ENCODE measurements at places on chromosomes 6 and 20. TPM values are rescaled to one million over a fixed set of nuclear protein-coding genes. Genes with fewer than 3 reads are reported as not detected.

Gene MTFR2
- total RNA-seq: 0.78 TPM

Gene TINAG
- not detected for total RNA-seq

Gene TNFRSF6B
- total RNA-seq: 13.8 TPM

Gene ATG5
- 26.5 TPM for total RNA-seq

- no peak for DNase-seq
- no peaks in the 10 kb centered on the region for H3K36me3 ChIP-seq
- H3K4me1 ChIP-seq: no peaks in the 10 kb centered on the region
- no peak overlapping the region for H3K27ac ChIP-seq
These were observed 21.7 kb upstream of the MRPS10 start for GRCh38 chr6:42239333-42239732.

GRCh38 chr20:41424011-41424410, 57.4 kb upstream of the EMILIN3 start:
- peaks cover 7% of the 10 kb centered on the region for H3K36me3 ChIP-seq
- no peaks in the 10 kb centered on the region for H3K27me3 ChIP-seq
- H3K4me1 ChIP-seq: no peaks in the 10 kb centered on the region
- no peak for DNase-seq

DNA sequence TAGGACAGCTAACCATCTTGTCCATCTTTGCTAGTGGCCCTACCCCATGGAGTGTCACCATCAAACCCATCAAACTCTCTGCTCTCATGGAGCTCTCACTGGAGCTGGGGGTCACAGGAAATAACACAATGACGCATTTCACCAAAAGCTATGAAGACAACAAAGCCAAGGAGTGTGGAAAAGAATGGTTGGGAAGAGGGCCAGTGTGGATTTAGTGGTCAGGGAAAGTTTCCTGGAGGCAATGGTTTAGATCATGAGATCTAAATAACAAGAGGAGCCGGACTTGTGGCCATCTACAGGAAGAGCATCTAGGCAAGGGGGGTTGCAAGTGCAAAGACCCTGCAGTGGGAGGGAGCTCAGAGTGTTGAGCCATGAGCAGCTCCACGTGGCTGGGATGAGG, 189.5 kb downstream of the BMP7 start:
- no peaks in the 10 kb centered on the region for H3K36me3 ChIP-seq
- DNase-seq: no peak
- no peak overlapping the region for H3K4me3 ChIP-seq
- no peak overlapping the region for H3K27ac ChIP-seq
- peaks cover 9% of the 10 kb centered on the region for H3K27me3 ChIP-seq

DNA sequence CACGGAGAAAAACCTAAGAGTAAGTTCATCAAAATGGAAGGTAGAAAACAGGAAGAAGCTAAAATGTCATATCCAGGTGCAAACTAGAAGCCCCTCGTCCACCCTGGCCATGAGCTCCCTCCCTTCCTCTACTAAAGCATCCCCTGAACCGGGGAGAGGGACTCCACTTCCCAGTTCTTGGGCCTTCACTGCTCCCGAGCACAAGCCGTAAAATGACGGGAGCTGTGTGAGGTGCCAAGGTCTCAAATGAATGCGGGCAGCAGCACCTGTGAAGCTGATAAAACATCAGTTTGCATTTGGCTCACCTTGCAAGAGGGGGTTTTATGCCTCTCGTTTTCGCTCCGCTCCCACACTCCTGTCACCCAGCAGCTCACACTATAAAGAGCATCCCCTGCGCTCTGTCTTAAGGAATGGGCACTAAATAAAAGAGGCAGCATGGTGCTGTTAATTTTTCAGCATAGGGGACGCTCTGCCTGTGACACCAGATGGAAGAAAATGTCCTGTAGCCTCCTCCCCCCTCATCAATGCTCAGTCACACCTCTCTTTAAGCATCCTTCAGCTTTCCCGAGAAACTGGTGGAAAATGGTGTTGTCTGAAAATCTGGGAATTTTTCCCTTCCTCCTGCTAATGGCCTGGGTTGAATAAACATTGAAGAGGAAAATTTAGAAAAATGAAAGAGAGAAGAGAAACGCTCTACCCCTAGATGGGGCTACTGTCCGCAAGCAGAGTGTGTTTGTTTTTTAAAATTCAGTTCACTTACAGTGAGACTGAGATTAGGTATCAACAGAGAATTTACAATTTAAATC, 563.0 kb upstream of the AGPAT4 start:
- peak; percentile 18 for DNase-seq
- H3K36me3 ChIP-seq: no peaks in the 10 kb centered on the region
- H3K4me3 ChIP-seq: no peak overlapping the region
- H3K4me1 ChIP-seq: peaks cover 13% of the 10 kb centered on the region

DNA sequence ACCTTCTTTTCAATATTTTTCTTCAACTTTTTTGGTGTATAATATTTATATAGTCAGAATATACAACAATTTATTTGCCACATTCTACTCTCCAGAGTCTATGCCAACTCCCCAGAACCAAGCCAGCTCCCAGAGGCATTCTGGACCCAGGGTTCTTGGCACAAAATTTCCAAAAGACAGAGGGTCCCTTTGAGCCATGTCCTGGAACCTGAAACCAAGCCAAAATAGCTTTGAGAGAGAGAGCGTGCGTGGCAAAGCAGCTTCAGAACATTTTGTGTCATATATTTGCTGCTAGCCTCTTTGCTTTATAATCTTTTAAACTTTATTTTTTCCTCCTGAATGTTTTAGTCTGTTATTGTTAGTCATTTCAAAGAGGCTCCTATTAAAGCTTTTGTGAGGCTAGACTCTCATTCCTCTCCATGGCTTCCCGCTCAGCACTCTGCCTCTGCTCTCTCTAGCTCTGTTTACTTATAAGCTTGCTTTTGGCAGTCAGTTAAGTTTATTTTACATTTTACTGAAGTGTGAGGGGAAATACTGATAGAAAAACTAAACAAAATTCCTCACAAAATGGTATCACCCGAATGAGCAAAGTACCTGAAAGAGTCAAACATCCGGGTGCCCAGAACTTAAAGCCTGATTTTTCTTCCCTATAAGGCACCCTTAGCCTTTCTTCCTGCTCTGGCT, 605.1 kb upstream of the ID4 start:
- no peak for DNase-seq
- H3K4me1 ChIP-seq: peaks cover 6% of the 10 kb centered on the region
- H3K27me3 ChIP-seq: no peaks in the 10 kb centered on the region
- peak overlapping the region; percentile 30 for H3K27ac ChIP-seq

- H3K4me3 ChIP-seq: no peak overlapping the region
- no peak overlapping the region for H3K27ac ChIP-seq
- H3K36me3 ChIP-seq: no peaks in the 10 kb centered on the region
- no peaks in the 10 kb centered on the region for H3K27me3 ChIP-seq
- no peak for DNase-seq
These were observed 29.3 kb downstream of the DOP1A start for GRCh38 chr6:83096791-83097190.

GRCh38 chr6:1906609-1907008, 296.9 kb downstream of the FOXC1 start:
- H3K36me3 ChIP-seq: no peaks in the 10 kb centered on the region
- DNase-seq: no peak
- no peaks in the 10 kb centered on the region for H3K27me3 ChIP-seq
- H3K4me3 ChIP-seq: no peak overlapping the region
- no peak overlapping the region for H3K27ac ChIP-seq
